Mesenchymal stem cell (in vitro differentiated cells and primary cell): ENCODE measurements at places on chromosomes 1 and 21.

GRCh38 chr1:244659694-244660093 is 6.8 kb downstream of the DESI2 start:
- DNase-seq: no peak

DNA sequence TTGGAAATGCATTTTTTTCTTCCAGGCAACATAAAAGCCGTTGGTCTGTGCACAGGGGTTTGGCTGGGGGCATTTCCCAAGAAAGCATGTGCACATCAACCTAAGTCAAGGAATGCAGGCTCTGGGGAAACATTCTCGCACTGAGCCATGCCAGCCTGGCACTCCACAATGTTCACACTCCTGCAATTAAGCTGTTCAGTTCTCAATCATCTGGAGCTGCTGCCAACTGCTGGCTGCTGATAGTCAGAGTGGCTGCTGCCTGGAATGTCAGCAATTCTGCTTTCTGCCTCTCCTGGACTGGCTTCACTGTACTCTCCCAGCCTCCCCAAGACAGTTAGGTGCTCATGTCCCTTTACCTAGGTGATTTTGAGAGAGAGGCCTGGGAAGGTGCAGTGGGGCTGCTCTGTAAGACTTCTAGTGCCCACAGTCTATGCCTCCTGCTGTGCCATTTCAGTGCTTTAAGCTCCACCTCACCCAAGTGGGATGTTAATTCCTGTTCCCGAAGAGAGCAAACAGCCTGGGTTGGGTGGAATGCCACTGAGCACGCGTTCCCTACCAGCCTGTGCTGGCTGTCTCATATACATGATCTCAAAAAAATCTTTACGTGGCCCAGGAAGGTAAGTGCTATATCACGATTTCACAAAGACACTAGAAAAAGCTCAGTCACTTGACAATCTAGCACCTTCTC is 131.7 kb downstream of the BRINP2 start:
- DNase-seq: no peak

DNA sequence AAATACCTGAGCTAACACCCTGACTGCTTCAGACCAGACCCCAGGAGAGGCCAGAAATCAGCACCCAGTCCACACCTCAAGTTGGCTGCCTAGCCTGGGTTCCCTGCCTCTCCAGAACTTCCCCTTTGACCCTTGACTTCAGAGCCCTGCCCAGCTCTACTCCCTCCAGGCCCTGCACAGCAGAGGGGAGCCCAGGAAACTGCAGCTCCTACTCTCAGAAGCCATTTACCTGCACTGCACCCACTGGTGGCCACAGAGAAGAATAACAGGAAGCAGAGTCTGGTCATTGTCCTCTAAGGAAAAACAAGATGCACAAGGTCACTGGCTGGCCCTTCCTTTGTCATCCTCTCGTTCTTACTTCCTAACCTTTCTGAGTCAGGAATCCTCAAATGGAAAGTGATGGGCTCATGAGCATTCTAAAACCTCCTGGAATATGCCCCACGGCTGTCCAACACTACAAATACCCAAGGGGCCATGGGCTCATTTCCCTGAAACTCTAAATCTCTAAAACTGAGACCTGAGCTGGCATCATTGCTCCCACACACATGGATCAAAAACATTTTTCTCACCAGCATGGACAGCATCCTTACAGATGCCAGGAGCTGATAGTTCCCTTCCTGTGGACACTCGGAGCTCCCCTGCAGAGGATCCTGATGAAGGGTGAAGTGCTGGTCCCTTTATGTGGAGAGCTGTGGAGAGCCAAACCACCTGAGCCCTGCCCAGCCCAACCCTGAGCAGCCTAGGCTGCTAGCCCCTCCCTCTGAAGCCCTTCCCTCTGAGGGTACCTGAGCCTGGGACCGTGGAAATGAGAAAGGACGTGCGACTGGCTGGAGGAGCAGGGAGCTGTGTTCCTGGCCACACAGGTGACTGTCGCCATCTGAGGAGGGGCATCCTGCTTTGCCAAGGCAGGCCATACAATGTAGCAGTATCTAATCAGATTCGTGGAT is at the start of gene ITLN2:
TSS of gene ITLN2 (minus strand) at position 652 of the 947 bp plus-strand sequence. CDS start at position 584, 68 bp downstream.
- DNase-seq: peak; percentile 49

DNA sequence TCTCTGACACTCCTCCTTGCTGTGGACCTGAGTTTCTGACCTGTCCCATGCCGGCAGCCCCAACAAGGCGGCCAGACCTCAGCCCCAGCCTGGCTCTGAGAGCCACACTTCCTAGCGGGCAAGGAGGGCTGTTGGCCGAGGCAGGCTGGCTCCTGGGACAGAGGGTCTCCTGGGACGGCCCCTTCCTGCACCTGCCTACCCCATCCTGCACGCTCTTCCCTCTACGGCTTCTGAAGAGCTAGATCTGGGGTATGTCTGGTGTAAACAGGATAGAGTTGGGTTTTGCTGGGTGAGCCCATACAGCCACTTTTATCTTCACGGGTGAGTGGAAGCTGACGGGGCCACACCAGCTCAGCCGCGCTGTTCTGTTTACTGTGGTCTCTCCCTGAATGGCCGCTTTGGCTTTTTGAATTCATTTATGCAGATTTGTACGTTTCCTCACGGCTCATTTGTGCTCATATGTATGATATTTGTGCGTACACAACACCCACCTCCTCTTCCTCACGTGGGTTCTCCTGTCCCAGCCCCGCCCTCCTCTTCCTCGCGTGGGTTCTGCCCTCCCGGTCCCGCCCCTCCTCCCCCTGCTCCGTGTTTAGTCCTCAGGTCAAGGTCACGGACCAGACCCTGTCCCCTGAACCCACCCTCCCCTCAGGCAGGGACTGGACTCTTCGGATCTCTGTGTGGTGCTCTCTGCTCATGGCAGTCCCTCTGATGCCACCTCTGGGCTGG is 34.7 kb upstream of the POFUT2 start:
- DNase-seq: no peak

DNA sequence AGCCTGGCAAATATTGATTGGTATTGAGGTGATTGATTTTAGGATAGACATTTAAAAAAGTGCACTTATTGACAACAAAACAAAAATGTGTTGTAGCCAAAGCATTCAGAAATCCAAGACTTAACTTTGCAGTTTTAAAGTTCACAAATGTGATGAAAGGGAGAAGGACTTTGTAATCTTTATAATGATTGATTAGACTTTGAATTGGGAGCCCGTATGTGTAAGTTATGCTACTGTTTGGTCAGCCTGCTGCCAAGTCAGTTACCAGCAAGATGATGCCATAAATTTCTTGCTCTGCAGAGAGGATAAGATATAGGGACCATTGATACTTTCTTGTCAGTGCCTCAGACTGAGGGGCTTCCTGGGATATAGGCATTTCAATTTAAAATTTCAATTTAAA is 39.5 kb downstream of the TBX19 start:
- no peak for DNase-seq

DNA sequence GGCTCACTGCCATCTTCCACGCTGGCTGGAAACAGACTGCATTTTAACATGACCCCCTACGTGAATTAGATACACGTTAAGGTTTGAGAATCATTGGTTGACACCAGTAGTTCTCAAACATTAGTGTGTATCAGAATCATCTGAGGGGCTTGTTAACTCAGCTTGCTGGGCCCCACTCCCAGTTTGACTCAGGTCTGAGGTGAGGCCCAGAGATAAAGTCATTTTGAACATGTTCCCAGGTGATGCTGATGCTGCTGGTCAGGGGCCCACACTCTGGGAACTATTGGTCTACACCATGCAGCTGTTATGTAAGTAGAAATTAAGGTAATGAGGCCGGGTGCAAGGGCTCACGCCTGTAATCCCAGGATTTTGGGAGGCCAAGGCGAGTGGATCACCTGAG is 1.3 kb downstream of the LSM10 start:
- no peak for DNase-seq

GRCh38 chr1:220550811-220551399 is 23.0 kb downstream of the MARK1 start:
- no peak for DNase-seq

- DNase-seq: no peak
These were observed 20.8 kb downstream of the RAP1GAP start for GRCh38 chr1:21648352-21648730.

- no peak for DNase-seq
These were observed 1.4 kb upstream of the CA14 start for GRCh38 chr1:150256198-150256553.

GRCh38 chr1:2228157-2228594 is at the start of gene SKI:
TSS of gene SKI (plus strand) at chr1:2228319. CDS start at chr1:2228767, 448 bp downstream.
- no peak for DNase-seq

DNA sequence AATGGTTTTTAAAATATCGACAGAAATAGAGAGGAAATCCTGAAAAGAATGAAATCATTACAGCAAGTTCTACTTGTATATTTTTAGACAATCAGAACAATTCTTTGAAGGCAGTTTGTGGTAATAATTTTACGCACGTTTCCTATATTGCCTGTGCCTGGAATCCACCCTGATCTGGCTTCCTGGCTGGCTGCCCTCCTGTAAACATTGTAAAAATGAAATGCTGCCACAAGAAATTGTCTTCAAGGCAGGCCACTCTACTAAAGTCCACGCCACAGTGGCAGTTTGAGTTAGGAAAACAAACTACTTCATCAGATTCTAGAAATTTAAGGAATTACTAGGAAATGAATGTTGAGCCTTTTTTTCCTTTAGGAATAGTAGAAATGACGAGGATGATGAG is 454.5 kb upstream of the NR5A2 start:
- DNase-seq: no peak

DNA sequence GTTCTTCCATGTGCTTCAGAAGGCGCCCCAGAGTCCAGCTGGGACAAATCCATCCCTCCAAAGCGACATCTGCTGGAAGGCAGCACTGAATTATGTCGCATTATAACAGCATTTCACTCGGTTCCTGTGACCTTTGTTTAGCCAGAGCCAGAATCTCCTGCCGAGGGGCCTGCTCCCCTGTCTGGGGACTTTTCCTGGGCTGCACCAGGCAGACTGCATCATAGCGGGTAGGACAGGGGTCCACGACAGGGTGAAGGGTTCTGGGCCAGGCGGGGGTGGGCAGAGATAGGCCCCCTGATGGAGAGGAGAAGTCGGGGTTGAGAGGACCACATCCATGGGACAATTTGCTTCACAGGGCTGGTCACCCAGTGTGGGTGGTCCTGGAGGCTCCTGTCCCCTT is 276.9 kb downstream of the MATN1 start:
- DNase-seq: no peak

- DNase-seq: peak; percentile 99
These were observed 2.7 kb upstream of the HSPG2 start for GRCh38 chr1:21939650-21940374.

DNA sequence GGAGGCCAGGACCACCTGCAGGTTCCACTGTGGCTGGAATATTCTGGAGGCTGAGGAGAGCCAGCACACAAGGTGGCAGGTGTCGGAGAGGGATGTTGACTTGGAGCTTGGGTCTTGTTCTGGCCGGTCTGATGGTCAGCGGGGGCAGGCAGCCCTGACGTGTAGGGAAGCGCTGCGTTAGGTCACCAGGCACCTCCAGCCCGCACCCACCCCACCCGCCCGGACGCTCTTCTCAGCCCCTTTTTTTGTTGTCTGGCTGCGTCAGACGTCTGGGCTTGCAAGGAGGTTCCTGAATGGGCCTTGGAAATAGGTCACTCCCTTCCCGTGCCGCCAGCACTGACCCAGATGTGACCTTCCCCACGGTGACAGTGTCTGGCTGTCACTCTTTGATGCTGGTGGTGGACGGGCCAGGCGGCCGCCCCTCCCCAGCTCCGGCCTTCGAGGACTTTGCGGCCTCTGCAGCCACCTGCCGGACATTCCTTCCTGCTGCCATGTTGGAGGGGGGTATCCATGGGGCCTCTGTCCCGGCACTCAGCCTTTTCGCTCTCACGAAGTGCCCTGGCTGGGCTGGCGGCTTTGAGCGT is 30.1 kb downstream of the SPSB1 start:
- DNase-seq: no peak

- peak; percentile 33 for DNase-seq
These were observed 102.2 kb downstream of the CASZ1 start for GRCh38 chr1:10694274-10694632.

DNA sequence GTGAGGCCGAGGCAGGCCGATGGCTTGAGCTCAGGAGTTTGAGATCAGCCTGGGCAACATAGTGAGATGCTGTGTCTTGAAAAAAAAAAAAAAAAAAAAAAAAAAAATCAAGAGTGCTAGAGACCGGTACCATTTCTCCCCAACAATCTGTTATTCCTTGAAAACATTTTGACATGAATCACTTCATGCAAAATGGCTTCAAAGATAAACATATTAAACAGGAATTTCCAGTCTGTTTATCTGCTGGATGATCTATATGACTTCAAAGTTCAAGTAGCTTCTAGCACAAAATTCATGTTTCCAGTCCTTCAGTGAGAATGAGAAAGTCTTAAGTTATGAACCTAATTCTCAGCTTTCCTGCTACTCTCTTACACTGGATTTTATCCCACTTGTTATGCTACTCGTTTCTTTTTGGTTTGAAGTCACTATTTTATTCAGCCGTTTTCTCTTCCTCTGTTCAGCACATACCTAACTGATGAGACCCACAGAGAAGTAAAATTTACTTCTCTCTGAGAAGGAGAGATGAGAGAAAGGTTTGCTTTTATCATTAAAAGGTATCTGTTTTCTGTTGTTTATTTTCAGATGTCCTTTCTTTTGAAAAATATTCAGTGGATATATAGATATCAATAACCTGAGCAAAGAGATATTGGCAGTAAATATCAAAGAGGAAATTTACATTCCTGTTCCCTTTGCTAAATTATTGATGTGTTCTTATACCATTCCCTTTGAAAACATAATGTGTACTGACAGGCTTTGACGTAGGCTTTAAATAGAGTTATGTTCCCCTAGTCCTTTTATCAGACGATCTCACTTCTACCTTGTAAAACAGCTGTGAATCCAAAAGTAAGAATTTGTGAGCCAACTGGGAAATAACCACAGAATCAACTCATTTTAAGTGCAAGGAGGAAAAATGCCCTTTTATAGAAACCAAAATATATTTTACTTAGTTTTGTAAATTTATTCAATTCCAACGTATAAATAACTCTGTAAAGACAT is 38.2 kb downstream of the CD46 start:
- DNase-seq: peak; percentile 54

DNA sequence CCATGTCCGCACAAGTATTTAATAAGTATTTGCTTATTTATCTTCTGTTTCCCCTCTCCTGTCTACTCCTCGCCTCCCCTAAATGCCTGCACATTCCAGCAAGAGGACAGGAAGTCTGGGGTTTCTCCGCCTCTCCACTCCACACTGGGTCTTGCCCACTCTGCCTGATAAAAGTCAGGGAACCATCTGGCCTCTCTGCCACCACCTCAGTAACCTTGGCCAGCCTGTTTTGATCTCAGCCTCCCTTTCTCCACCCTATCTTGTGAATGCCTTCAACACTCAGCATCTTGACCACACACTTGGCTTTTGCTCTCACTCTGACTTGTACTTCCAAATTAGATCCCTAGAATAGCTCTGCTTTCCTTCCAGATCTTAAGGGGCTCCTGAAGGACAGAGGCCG is 165.3 kb upstream of the UBE2U start:
- no peak for DNase-seq

DNA sequence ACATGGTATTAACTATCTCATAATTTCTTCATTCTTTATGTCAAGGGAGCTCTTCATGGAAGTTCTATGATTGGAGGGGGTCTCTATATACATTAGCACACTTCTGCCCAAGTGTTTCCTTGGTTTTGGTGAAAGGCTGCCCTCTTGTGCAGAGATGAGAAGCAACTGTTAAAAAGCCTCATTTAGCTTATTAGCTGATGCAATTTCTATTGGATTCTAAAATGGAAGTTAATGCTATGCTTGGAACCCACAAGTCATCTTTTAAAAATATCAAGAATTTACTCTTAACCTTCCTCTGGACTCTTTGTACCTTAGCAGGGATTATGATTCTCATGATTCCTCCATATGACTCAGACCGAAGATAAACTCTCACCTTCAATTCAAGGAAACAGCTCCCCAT is 328.9 kb downstream of the PTBP2 start:
- peak; percentile 49 for DNase-seq

- peak; percentile 58 for DNase-seq
These were observed 142.1 kb downstream of the DHRS3 start for GRCh38 chr1:12475947-12476346.

- no peak for DNase-seq
These were observed 4.7 kb upstream of the DMBX1 start for GRCh38 chr1:46484783-46485490.
